ENCODE measurements at places on chromosomes 13 and 19. TPM values are rescaled to one million over a fixed set of nuclear protein-coding genes. Genes with fewer than 3 reads are reported as not detected.
A peak's percentile ranks its signal among the peaks of the same experiment; 100 is the strongest.

DNA sequence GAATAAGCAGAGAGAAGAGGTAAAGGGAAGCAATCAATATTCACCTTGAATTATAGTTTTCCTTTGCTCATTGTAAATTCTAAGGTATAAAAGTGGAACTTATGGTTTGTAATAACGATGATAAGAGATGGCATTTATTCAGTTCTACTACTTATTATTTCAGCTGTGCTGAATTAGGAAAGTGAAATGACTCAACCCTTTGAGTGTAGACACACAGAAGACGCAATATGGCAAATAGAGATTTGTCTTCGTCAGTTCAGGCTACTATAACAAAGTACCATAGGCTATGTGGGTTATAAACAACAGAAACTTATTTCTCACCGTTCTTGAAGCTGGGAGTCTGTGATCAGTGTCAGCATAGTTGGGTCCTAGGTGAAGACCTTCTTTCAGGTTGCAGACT lies 713.0 kb upstream of the PCDH9 start:
- DNase-seq: no peak

DNA sequence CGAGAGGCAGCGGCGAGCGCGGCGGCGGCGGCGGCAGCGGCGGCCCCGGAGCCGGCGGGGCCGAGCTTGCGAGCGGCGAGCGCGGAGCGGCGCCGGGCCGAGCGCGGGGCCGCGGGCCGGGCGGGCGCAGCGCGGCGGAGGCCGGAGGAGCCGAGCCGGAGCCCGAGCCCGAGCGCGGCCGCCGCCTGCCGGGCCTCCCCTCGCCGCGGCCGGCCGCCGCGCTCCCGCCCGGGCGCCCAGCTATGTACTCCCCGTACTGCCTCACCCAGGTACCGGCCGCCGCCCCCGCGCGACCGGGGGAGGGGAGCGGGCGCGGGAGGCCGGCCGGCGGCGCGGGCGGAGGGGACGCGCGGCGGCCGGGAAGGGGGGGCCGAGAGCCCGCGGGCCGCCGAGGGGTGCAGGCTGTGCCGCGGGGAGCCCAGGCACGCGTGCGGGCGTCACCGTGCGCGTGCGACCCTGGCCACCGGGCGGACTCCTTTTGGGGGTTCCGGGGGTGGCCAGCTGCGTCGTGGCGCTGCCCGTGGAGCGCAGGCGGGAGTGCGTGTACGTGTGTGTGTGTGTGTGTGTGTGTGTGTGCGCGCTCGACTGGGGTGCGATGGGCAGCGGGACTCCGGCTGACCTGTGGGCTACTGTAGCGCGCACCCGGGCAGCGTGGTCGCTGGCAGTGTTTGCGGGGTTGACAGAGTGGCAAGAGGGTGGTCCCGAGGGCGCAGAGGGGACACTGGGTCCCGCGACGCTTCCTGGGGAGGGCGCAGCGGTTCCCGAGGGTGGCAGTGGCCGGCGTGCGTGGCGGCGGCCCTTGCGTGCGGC lies 526 bp downstream of the NFIX start:
- no peak for DNase-seq

DNA sequence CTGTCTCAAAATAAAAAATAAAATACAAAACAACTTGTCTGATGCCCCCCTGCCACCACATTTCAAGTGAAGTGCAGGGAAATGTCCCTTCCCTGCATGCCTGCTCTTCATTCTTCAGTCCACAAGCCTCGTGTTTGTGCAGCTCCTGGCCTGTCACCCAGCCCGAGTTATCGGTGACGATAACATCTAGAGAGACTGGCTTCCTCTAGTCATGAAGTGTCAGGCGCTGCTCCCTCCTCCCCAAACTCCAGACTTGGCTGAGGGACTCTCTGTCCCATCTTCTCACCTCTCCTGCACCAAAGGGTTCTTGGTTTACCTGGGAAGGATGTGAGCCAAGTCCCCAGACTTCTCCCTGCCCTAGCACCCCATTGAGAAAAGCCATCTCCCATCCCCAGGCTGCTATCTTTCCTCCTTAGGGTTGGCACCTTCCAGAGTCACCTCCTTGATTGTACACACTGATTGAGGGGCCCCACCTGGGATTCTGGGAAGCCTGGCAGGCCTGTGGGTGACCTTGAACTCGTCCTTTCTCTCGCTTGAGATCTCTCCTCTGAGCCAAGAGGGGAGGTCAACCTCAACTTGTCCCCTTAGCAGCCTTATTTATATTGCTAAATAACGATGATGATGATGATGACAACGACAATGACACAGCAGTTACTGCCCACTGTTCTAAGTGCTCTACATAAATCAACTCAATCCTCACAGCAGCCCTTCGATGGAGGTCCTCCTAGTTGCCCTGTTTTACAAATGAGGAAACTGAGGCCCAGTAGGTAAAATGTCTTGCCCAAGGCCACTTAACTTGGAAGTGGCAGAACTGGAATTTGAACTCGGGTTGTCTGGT lies 13.1 kb upstream of the PLAUR start:
- DNase-seq: no peak

DNA sequence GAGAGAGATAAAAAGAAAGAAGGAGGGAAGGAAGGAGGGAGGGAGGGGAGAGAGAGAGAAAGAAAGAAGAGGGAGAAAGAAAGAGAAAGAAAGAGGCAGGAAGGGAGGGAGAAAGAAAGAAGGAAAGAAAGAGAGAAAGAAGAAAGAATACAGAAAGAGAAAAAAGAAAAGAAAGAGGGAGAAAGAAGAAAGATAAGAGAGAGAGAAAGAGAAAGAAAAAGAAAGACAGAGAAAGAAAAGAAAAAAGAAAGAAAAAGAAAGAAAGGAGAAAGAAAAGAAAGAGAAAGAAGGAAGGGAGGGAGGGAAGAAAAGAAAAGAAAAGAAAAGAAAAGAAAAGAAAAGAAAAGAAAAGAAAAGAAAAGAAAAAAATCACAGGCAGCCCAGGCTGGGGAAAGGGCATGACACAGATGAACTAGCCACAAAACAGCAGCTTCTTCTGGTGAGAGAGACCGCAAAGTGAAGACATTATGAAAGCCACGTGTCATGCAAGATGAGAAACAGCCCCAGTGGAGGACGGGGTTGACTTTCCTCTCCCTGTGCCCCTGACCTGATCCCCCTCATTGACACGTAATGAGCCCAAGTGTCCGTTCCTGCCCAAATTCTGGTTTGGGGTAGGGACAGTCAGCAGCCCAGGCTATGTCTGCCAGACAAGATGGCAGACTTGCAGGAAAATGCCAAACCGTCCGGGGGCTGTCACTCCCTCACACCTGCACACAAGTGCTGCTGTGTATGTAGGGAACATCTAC lies 102.1 kb downstream of the INSR start:
- no peak for DNase-seq

GRCh38 chr13:40197936-40198595 lies 468.4 kb downstream of the FOXO1 start:
- no peak for DNase-seq

- peak; percentile 95 for DNase-seq
Measured at GRCh38 chr19:1243768-1244692, 2.5 kb downstream of the ATP5F1D start.

GRCh38 chr13:76266561-76266960 lies 619.6 kb downstream of the KCTD12 start:
- DNase-seq: no peak

- DNase-seq: no peak
Measured at GRCh38 chr13:29587645-29588044, 7.8 kb downstream of the SLC7A1 start.

DNA sequence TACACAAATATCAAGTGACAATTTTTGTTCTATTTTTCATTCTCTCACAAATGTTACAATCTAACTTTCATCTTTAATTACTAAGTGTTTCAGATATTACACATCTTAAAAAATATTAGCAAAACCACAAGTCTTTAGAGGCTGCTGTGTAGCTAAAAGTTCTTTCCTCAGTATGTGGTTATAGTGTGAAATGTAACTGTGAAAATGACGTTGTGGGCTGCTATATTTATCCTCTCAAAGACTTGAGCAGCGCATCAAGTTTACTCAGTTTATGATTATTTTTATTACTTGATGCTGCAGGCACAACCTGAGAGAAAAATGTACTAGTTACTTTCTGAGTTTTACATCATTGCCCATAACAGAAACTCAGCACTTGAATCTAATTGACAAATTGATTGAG lies 2860.6 kb upstream of the PCDH20 start:
- no peak for DNase-seq

- DNase-seq: no peak
Measured at GRCh38 chr13:89554801-89555200, 1792.7 kb upstream of the MIR17HG start.

- DNase-seq: no peak
Measured at GRCh38 chr19:39270036-39270871, 2.1 kb downstream of the IFNL2 start.

DNA sequence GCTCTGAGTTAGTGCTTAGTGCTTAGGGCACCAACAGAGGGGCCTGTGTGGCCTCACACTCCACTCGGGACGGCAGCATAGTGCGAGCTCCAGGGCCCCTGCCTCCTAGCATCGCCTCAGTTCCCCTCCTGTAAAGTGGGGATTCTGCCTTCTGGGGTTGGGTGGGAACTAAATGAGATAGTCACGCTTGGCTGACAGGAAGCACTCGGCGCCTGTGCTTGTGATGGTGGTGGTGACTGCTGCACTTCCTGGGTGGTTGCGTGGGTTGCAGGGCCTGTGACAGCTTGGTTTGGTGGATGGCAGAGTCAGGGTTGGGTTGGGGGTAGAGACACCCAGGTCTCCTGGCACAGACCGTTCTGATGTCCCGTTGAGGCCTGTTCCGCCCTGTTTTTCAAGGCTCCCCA lies 7.7 kb downstream of the PLEKHF1 start:
- DNase-seq: peak; percentile 62

DNA sequence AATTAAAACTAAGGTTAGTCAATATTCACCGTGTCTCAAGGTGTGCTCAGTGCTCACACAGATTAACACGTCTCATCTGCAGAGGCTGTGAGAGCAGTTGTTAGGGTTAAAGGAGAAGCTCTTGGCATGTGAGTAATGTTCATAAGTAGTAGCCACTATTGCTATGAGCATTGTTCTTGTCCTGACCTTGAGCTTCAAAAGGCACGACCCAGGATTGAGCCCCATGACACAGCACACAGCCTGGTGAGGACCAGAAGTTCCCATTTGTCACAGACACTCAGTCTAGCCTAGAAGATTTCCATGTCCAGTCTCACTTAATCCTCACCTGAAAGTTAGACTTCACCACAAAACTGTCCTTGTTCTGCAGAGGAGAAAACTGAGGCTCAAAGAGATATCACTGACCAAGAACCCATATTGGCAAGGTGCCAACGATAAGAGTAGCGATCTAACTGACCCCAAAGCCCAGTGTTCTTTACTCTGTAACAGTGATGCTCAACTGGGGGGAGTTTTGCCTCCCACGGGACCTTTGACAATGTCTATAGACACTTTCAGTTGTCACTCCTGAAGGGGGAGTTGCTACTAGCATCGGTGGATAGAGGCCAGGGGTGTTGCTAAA lies 26.0 kb downstream of the FPR3 start:
- DNase-seq: no peak

DNA sequence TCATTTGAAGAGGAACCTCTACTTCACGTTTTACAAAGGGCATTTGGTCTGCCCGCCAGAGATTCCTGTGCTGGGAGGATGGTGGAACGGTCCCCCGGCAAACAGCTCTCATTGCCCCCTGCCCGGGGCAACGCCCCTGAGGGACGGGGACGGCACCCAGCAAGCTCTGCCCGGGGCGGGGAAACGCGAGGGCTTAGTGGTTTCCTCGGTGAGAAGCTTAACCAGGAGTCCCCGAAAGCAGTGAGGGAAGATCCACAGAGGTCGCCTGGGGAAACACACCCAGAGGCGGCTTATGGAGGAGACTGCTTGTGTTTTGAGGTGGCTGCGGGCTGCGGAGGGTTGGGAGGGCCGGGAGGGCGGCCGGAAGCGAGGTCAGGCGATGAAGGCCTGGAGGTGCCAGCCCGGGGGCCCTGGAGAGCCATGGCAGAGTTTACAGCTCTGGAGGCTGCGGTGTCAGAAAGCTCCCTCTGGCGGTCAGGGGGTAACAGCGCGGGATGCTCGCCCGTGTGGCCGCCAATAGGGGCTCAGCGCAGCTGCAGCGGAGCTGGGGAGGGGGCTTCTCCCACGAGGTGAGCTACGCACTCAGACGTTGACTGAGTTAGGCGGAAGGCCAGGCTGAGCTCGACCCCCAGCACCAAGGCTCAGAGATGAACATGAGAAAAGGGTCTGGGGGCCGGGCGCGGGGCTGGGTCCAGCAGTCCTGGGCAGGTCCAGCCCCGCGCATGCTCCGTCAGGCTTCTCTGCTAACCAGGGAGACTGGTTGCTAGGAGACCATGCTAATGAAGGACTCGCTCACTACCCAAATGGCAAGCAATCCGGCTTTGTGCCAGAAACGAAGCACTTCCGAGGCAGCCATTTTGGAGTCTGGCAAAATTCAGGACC lies 652 bp upstream of the TPGS1 start:
- DNase-seq: peak; percentile 99

- DNase-seq: peak; percentile 89
Measured at GRCh38 chr19:18401580-18402112, 4.2 kb upstream of the LRRC25 start.

- no peak for DNase-seq
Measured at GRCh38 chr13:72599178-72599743, 128.2 kb downstream of the MZT1 start.

GRCh38 chr13:66492479-66492878 lies 737.7 kb downstream of the PCDH9 start:
- no peak for DNase-seq

DNA sequence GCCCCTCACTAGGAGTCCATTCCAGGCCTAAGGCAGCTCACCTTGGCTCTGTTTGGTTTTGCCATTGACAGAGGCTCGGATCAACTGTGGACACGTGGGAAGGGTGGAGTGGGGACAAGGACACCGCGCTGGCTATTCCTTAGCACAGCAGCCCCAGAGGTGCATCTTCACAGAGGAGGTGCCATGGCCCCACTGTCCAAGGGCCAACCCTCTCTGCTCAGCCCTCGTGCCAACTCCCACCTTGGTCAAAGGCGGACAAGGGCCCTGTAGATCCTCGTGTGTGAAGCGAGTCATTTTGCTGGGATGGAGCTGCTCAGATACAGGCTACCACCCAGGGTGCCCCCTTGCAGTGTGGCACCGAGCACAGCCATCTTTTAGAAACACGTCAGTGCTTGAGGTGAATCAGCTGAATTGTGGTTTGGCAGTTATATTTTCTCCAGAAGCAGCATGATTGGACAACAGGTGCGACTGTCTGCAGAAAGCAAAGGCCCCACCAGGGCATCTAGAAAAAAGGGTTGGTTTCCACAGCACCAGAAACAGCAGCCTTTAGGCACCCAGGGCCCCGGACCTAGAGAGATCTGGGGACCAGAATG lies 192.1 kb upstream of the GPR12 start:
- no peak for DNase-seq

DNA sequence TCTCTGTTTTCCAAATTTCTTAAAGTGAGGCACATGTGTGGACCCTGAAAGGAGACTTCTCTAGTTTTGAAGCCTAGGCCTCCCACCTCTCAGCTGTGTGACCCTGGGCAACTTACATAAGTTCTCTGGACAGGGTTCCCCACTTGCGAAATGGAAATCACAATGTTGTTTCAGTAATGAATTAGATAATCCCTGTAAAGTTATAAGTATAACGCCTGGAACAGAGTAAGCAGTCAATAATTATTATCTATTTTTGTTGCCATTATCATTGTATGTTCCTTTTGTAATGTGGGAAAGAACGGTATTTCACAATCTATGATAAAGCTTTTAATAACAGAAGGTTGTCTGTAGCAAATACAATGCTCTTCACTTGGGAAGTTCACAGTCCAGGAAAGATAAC lies 437.3 kb upstream of the ZNF507 start:
- no peak for DNase-seq

- no peak for DNase-seq
Measured at GRCh38 chr19:32802840-32803239, 66.7 kb downstream of the SLC7A9 start.

The ZNF497 gene
- 0.19 TPM for total RNA-seq

The ONECUT3 gene
- not detected for total RNA-seq

The LILRB1 gene
- 1.8 TPM for total RNA-seq

The ALG11 gene
- total RNA-seq: 20.9 TPM

The UNC13A gene
- 0.03 TPM for total RNA-seq

The CYP4F2 gene
- not detected for total RNA-seq

The FSD1 gene
- not detected for total RNA-seq

The ERICH4 gene
- total RNA-seq: not detected
